Trophoblast cell (in vitro differentiated cells and primary cell): ENCODE measurements at places on chromosomes 5 and 9.

GRCh38 chr5:93299681-93300308, 281.2 kb downstream of the NR2F1-AS1 start:
- no peak for DNase-seq

GRCh38 chr9:110105107-110105506, 102.9 kb downstream of the C9orf152 start:
- DNase-seq = no peak

GRCh38 chr5:178372142-178372571, 139.6 kb upstream of the PHYKPL start:
- DNase-seq = no peak

DNA sequence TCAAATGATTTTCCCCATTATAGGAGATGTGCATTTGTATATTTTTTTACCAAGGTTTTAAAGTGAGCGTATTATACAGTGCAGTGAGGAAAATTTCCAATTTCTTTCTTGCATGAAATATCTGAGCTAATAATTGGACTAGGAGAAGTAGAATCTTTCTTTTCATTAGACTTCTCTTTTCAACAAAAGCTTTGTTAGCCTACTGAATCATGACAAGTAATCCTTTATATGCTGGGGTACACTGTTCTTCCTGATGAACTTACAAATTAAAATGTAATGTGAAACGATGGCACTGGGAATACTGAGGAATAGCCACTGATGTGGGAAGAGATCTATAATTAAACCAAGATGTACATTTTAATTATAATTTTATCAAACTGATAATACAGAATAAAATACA, 829.6 kb downstream of the PTPRD start:
- no peak for DNase-seq

GRCh38 chr5:77390221-77390620, 101.9 kb downstream of the WDR41 start:
- DNase-seq = no peak
